ENCODE measurements at places on chromosomes 11 and 22.
A peak's percentile ranks its signal among the peaks of the same experiment; 100 is the strongest.

GRCh38 chr22:49323751-49324415, 503.8 kb downstream of the BRD1 start:
- no peak for DNase-seq

DNA sequence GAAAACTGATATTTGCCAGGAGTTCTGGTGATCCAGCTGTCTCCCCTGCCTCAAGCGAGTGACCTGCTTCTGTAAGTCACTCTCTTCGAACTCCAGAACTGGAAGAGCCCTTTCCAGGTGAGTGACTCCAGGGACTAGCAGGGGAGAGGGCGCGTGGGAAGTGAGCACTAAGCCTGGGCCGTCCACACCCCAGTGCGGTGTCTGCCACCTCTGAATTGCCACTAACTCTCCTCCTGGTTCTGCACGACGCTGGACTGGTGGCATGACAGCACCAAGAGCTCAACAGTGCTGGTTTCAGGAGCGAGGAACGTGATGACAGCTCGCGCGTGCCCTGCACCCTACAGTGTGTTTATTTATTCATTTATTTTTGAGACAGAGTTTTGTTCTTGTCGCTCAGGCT, 22.9 kb downstream of the KIAA0930 start:
- peak; percentile 30 for DNase-seq

GRCh38 chr11:2522631-2523255, 77.9 kb downstream of the KCNQ1 start:
- no peak for DNase-seq

- no peak for DNase-seq
Measured at GRCh38 chr11:36627006-36627405, 29.0 kb upstream of the RAG2 start.

DNA sequence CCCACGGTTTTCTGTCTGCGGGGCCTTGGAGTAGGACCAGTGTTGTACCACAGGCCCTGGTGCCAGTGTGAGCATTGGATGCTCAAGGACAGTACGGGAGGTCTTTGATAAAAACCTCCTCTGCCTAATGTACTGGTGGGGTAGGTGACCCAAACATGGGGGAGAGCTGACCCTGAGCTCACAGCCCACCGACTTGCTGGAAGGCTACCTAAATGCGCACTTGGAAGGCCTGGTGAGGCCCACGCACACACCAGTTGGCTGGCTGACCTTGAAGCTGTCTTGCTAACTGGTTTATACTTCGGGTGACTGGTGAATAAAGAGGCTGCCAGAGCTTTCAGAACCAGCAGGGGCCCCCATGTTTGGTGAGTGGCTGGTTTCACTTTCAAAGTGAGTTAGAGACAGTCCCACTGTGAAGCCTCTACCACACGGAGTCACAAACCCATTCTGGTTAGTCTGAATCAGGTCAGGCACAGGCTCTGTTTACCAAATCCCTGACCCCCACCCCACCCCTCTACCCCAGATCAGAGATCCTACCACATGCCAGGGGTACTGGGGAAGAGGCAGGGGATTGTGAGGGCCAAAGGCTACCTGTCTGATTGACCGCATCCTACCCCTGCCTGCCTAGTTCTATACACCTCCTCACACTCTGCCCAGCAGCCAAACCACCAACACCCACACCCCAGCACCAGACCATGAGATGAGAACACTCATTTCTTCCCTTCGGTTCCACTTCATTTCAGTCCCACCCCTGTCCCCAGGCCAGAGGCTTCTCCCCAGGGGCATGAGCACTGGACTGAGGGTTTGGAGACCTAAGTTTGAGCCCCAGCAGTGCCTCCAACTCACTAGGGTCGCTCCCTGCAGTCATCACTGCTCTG, 12.7 kb upstream of the IL2RB start:
- DNase-seq = no peak

DNA sequence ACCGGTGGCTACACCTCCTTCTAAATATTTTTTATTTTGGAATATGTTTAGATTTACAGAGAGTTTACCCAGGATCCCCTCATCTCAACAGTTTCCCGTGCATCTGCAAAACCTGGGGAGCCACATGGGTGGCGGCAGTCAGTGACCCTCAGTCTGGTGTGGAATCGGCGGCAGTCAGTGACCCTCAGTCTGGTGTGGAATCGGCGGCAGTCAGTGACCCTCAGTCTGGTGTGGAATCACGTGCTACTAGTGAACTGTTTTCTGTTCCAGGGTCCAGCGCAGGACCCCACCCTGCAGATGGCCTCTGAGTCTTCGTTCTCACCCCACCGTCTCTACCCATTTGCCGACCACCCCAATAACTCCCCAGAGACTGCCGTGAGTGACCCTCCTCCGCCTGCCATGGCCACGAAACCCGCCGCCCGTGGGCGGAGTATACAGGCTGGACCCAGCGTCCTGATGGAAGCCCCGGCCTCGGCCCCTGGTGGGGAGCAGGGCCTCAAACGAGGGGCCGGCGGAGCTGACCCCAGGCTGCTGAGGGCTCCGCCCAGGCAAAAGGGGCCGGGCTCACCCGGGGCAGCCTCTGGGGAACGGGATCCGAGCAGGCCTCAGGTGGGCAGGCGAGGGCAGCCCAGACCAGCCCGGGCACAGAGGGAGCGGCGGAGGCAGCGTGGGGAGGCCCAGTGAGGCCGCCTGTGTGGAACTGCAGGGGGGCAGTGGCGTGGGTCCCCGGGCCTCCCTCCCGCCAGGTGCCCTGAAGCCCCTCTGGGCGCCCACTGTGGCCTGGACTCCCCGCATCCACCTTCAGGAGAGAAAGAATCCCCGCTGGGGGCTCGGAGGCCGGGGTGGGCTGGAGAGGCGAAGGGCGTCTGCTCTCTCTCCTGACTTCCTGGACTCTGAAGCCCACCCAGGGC, 2.5 kb downstream of the IL17REL start:
- DNase-seq = no peak

- DNase-seq = peak; percentile 20
Measured at GRCh38 chr11:120123946-120124345, 14.0 kb downstream of the TRIM29 start.

GRCh38 chr11:130916238-130916855, at the start of gene SNX19:
Gene SNX19, minus strand, starts transcription at chr11:130916479. Its CDS starts 540 bp downstream, at chr11:130915939.
- DNase-seq = peak; percentile 72

GRCh38 chr11:64339754-64340408, at the start of gene CCDC88B:
Gene CCDC88B, plus strand, starts transcription at chr11:64340204. Its CDS starts 63 bp downstream, at chr11:64340267.
- DNase-seq = no peak

- DNase-seq = peak; percentile 7
Measured at GRCh38 chr22:31036671-31037550, 44.2 kb upstream of the SMTN start.

- DNase-seq = no peak
Measured at GRCh38 chr11:9947231-9947864, 283.5 kb downstream of the SWAP70 start.

DNA sequence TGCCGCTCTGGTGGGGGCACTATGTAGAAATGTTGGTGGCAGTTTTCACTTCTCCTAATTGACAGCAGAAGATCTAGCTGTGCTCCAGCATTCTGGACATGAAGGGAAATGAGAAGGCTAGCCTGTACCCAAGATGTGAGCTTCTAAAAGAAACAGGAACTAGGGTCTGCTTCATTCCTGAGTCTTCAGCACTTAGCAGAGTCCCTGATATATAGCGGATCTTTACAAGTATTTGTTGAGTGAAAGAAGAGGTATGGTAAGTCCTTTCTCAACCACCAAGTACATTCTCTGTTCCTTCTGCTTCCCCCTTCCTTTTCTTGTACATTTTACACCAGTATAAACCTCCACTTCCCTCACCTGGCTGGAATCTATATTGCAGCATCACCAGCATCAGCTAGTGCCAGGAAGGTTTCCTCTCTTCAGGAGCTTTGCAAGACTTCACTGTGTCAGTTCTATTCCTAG, 408.3 kb upstream of the CADM1 start:
- peak; percentile 50 for DNase-seq

GRCh38 chr11:11848891-11849746, 7.3 kb downstream of the USP47 start:
- peak; percentile 25 for DNase-seq

DNA sequence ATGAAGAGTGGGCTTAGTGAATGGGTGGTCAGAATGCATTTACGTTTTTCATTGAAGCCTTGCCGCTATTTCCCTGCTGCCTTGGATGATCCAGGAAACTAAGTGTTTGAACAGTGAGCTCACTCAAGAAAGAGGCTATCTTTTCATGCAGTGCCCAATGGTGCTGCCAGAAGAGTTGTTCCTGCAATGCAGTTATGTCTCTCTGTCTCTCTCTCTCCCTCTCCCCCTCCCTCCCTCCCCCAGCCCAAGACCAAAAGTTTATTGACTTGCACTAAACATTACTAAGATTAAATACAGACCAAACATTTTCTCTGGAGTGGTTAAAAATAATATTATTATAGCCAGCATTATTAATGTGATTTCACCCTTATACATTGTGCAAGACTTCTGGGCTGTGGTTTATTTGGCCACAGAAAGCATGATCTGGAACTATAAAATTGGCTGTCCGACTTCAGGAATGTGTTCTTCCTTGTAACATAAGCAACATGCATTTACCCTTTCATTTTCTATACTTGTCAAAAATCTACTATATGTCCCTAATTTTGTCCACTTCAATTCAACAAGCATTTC, 6.6 kb upstream of the FUT4 start:
- DNase-seq = no peak

DNA sequence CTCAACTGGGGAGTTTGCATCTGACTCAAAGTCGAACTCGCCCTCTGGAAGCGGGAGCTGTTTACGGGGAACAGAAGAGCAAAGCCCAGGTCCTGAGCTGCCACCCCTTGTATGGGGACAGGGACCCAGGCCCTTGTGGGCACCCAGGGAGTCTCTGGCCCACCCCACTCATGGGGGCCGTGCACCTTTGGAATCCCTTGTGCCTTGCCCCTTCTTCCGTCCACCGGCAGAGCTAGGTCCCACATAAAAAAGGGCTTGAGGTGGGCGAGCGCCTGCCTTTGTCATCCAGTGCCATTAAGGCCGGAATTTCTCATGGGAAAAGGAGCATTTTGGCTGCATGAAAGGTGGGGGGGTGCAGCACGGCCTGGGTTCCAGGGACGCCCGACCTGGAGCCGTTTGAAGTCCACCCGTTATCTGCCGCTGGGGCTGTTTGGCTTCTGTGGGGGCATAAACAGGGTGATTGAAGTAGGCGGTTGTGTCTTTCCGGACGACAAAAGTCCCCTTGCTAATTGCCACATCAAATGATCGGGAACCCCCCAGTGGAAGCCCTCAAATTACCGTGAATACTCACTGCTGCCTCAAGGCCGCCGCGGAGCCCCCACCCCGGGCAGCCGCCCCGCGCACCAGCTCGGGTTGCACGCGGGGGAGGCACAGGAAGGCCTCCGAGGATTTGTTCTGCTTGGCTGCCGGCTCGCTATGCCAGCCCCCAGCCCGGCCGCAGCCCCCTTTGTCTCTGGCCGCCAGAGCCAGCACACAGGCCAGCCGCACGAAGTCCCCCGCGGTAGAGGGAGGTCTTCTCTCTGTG, 49.0 kb upstream of the FGF3 start:
- DNase-seq = no peak

GRCh38 chr11:35324183-35324886, 95.0 kb downstream of the SLC1A2 start:
- DNase-seq = no peak

- no peak for DNase-seq
Measured at GRCh38 chr22:45775569-45776312, 104.1 kb downstream of the ATXN10 start.

DNA sequence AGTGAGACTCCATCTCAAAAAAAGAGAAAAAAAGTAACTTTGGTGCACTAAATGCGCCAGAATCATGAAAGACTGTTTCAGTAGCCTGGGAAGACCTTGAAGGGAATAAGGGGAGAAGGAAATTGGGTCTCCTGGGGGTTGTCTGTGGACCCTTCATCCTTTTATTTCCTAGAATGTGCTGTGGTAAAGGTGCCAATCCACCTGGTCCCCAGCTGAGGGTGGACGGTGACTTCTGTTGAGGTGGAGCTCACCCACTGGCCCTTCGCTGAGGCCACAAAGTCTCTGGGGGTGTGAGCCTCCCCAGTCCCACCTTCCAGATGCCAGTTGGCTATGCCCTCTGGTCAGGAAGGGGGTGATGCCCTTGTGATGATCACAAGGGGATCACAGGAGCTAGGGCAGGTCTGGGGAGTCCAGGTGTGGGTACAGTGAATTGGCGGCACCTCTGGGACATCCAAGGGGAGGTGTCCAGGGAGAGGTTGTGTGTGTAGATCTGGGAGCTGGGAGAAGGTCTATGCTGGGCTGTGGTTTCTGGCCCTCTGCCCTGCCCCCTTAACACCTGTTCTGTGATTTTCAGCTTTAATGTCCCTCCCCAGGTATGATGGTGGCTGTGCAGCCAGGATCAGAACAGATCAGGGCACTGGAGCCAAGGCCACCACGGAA, 34.2 kb upstream of the LMO1 start:
- DNase-seq = no peak

DNA sequence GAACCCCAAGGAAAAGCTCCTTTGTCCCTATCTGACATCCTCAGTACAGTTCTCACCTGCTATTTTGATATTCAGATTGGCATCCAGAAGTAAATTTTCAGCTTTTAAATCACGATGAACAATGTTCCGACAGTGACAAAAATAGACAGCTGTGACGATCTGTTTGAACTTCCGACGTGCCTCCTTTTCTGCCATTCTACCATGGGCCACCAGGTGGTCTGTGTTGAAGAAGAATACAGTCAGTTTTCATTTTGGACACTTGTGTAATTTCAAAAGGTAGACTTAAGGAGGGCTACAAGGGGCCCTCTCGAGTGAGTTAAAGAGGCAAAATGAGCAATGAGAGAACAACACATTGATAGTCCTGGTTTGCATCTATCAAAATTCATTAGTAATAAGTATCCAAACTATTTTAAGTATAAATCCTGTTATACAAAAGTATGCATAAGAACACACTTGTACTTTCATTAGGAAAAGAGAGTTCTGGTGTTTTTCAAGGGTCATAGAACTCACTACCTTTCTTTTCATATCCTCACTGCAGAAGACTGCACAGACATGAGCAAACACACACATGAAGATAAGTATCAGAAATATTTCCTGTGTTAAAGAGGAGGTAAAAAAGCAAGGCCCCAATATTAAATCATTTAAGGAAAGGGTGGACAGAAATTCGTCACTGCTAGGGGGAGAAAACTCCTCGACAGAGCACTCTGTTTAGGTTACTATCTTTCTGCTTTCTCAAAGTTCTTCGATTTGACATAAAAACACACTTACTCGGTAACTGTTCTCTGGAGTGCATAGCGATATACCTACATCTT, 89.9 kb upstream of the APOA1 start:
- DNase-seq = no peak

- no peak for DNase-seq
Measured at GRCh38 chr11:113392236-113392921, 4.8 kb downstream of the ANKK1 start.

- DNase-seq = no peak
Measured at GRCh38 chr11:121207485-121208115, 85.0 kb upstream of the SC5D start.

- DNase-seq = peak; percentile 80
Measured at GRCh38 chr11:14446701-14447169, 52.9 kb downstream of the COPB1 start.

Measured in RCC 7860 (cell line).